ENCODE measurements at places on chromosomes 2 and 18. TPM values are rescaled to one million over a fixed set of nuclear protein-coding genes. Genes with fewer than 3 reads are reported as not detected.

The FLACC1 gene
- 1.4 TPM for polyA plus RNA-seq

The SFT2D3 gene
- polyA plus RNA-seq, result not detected

The NPAS2 gene
- polyA plus RNA-seq, result 12.5 TPM

The DCC gene
- 7.9 TPM for polyA plus RNA-seq

The C2orf81 gene
- 6.8 TPM for polyA plus RNA-seq

The GREB1L gene
- 1.7 TPM for polyA plus RNA-seq

The FAM237A gene
- polyA plus RNA-seq, result not detected

The GNLY gene
- polyA plus RNA-seq, result 0.63 TPM

The UGT1A8 gene
- not detected for polyA plus RNA-seq

The DSG4 gene
- polyA plus RNA-seq, result 0.09 TPM

The SIX3 gene
- not detected for polyA plus RNA-seq

The ICOS gene
- polyA plus RNA-seq, result 0.04 TPM

The REEP1 gene
- 3.4 TPM for polyA plus RNA-seq

The CAVIN2 gene
- polyA plus RNA-seq, result 59.3 TPM

The MYOM1 gene
- 4.8 TPM for polyA plus RNA-seq

The ARHGAP15 gene
- 6.4 TPM for polyA plus RNA-seq

The UGT1A9 gene
- 8.3 TPM for polyA plus RNA-seq

The NPHP1 gene
- polyA plus RNA-seq, result 15.6 TPM

The IL36G gene
- polyA plus RNA-seq, result 0.05 TPM

The PDE6D gene
- polyA plus RNA-seq, result 27.6 TPM

The ARHGAP25 gene
- polyA plus RNA-seq, result 9.8 TPM

All from right renal pelvis (tissue), 4 donors.